Bronchial epithelial cell (primary cell): ENCODE measurements at places on chromosomes 1 and 21. TPM values are rescaled to one million over a fixed set of nuclear protein-coding genes. Genes with fewer than 3 reads are reported as not detected.
A peak's percentile ranks its signal among the peaks of the same experiment; 100 is the strongest.

NTMT2 gene
- total RNA-seq: not detected in 2 replicates

C1orf185 gene
- not detected in 2 replicates for total RNA-seq

TRIM67 gene
- total RNA-seq: not detected in 2 replicates

- no peak for DNase-seq
Observed at GRCh38 chr1:197394831-197395608, 127.0 kb downstream of the CRB1 start.

INSRR gene
- total RNA-seq: not detected in 2 replicates

DMBX1 gene
- total RNA-seq: not detected in 2 replicates

- DNase-seq: no peak
Observed at GRCh38 chr1:226615876-226616275, 67.3 kb downstream of the STUM start.

IL23R gene
- total RNA-seq: 0.13 TPM in 1 of 2 replicates, not detected in the other

DNA sequence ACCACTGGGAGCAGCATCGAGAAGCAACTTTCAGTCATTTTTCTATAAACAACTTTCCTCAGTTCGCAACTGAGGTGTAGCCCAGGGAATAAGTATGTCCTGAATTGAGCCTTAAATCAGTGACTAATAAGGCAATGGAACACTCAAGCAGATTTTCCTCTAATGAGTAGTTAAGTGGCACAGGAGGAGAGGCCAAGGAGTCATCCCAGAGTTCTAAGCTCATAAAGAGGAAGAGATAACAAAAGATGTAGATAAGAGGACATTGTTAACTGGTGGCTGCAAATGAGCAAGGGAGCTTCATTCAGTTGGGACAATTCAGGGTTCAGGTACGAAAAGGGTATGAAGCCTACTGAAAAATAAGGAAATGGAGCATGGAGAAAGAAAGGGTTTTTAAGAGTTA lies 64.5 kb downstream of the LRRC40 start:
- DNase-seq: peak; percentile 13
